ENCODE measurements at places on chromosomes 3 and 15.

- no peak for DNase-seq
These were observed 12.9 kb downstream of the POMGNT2 start for GRCh38 chr3:43093006-43093405.

DNA sequence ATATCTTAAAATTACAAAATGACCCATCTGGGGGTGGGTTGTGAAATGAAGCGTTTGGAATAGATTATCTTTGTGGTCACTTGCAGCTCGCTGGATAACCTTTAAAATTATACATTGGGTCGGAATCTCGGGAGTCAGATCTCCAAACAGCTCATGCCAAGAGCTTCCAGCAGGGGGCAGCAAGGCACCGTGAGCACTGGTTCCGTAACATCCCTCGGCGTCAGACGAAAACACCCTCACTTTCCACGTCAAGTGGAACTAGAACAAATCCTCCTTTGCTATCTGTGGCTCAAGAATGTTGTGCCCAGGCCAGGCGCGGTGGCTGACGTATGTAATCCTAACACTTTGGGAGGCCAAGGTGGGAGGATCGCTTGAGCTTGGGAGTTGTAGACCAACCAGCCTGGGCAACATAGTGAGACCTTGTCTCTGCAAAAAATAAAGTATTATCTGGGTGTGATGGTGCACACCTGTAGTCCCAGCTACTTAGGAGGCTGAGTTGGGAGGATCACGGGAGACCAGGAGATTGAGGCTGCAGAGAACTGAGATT lies 31.1 kb downstream of the UMPS start:
- DNase-seq = peak; percentile 37

DNA sequence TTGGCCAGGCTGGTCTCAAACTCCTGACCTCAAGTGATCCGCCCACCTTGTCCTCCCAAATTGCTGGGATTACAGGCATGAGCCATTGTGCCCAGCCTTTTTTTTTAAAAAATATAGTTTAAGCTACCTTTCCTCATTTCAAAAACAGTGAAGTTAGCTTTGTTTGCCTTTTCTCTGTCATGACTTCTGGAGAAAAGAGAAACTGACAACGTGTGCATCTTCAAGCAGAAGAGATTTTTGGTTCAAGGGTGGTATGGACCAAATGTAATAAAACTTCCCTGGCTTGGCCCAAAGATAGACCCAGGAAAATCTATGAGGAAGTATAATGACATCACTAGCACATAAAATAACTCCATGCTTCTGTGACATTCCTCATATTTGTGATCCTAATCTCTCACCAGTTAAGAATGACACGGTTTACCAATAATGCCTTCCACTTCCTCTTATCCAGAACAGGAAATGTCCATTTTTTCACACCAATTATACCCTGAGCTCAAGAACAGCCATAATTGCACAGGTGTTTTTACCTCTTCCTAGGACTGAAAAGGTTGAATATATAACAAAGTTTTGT lies 781.2 kb upstream of the NR2F2 start:
- no peak for DNase-seq

DNA sequence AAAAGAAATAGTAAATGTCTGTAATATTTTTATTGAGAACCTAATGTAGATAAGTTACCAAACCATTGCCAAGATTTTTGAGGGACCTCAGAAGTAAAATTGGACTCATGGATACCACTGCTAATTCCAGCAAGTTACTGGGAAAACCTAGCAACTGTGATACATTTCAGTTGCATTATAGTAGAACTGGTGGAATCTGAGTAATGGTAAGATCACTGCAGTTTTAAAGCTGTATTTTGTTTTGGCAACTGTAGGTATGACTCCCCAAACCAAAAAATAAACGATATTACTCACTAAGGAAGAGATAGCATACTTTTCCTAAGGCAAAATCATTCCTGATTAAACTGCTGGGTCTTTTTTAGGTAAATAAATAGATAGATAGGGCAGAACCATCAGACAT lies 54.0 kb downstream of the ARMC8 start:
- DNase-seq = no peak

DNA sequence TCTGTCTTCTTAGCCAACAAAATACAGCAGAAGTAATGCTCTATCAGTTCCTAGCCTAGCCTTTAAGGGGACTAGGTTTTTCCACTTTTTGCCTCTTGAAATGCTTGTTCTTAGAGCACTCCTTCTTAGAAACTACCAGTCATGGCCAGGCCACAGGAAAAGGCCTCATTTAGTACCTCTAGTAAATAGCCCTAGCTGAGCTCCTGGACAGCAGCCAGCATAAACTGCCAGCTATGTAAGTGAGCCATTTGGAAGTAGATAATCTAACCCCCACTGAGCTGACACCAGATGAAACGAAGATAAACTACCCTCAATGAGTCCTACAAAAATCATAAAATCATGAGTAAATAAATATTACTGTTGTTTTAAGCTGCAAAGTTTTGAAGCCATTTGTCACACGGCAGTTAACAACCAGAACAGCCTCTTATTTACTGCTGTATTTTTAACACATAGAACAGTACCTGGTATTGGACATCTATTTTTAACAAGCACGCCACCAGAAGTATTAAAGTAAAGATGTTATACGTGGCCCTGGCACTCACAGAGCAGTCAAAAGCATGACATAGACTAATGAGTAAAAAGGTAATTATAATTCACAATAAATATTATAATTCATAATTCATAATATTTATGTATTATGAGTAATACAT lies 12.0 kb downstream of the TBC1D5 start:
- no peak for DNase-seq

- DNase-seq = no peak
These were observed 69.7 kb downstream of the FMN1 start for GRCh38 chr15:33124811-33125210.

Data from stimulated activated CD8-positive, alpha-beta memory T cell treated with anti-CD3 and anti-CD28 coated beads, Interleukin-15, amount 100 ng/mL, for 48 hours (primary cell).